ENCODE measurements at places on chromosomes 1 and 21.

DNA sequence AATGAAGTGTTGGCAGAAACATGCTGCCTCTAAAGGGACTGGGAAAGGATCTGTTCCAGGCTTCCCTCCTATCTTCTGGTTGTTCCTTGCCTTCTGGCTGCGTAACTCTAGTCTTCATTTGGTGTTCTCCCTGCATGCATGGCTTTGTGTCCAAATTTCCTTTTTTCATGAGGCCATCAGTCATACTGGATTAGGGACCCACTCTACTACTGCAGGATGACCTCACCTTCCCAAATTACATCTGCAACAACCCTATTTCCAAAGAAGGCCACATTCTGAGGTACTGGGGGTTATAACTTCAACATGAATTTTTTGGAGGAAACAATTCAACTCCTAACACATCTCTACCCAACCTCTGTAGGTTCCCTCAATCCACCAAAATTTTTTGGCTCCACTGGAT lies 26.3 kb downstream of the MR1 start:
- DNase-seq, result no peak

DNA sequence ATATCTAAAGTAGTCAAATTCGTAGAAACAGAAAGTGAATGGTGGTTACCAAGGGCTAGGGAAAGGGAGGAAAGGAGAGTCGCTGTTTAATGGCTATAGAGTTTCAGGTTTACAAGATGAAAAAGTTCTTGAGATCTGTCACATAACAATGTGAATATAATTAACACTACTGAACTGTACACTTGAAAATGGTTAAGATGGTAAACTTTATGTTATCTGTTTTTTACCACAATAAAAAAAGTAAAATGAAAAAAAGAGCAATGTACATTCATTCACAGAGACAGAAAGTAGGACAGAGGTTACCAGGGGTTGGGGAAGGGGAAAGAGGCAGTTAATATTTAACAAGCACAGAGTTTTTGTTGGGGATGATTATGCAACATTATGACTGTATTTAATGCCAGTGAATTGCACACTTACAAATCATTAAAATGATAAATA lies 53.3 kb upstream of the SEC16B start:
- DNase-seq, result no peak

GRCh38 chr21:45932922-45933502 lies 48.6 kb upstream of the COL6A1 start:
- no peak for DNase-seq

DNA sequence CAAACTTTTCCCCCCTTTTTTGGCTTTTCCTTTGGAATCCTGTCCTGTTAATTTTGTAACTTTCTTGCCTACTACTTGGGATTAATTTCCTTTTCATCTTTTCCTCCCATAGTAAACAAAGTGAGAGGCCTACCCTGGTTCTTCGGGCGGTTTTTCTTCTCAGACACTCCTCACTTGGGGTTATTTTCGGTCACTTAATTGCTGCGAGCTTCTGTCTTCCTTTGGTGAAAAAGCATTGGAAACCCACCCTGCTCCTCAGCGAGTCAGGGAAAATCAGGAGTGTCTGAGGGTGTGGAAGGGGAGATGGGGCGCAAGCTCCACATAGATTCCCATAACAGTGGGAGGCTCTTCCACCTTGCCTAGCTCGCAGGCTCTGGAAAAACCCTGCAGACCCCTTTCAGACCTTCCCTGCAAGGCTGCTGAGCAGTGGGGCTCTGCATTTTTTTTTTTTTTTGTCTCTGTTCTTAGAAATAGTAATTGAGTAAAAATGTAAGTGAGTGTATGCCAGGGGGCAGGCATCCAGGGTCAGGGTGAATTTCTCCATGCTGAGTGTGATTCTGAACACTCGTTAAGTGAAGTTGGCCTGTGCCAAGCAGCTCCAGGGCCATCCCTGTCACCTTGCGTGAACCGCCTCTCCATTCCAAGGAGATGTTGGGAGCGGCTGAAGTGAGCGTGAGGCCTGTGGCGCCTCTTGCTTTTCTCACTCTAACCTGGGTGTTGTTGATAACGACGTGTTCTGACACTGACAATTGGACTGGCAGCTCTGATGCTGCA lies 20.3 kb downstream of the TGFB2 start:
- DNase-seq, result no peak

DNA sequence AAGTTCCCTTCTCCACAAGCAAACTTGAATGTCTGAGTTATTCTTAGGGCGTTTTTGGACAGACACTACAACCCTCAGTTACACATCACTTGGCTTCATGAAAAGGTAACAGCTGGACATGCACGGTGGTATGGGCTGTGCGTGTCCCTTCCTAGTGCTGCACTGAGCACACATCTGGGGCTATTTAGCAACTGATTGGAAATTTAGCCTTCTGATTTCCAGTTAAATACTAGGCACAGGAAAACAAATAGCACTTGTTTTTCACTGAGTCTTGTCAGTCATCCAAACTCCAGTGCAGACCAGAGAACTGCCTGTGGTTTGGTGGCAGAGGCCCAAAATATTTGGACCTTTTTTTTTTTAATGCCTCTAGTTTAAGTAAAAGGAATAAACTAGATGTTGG lies 134.7 kb downstream of the TGFBR3 start:
- no peak for DNase-seq

- DNase-seq, result no peak
Measured at GRCh38 chr1:41582351-41582750, 97.9 kb upstream of the EDN2 start.

GRCh38 chr1:34761176-34761761 lies 1.7 kb downstream of the GJB4 start:
- DNase-seq, result no peak

GRCh38 chr1:235932090-235932510 lies 65.4 kb upstream of the LYST start:
- no peak for DNase-seq

All from stimulated activated CD8-positive, alpha-beta memory T cell treated with anti-CD3 and anti-CD28 coated beads, Interleukin-4, amount 100 ng/mL, for 1 hour (primary cell).